ENCODE measurements at places on chromosomes 7 and 10.

- peak; percentile 67 for DNase-seq
Observed at GRCh38 chr7:47610506-47611044, 28.7 kb upstream of the TNS3 start.

DNA sequence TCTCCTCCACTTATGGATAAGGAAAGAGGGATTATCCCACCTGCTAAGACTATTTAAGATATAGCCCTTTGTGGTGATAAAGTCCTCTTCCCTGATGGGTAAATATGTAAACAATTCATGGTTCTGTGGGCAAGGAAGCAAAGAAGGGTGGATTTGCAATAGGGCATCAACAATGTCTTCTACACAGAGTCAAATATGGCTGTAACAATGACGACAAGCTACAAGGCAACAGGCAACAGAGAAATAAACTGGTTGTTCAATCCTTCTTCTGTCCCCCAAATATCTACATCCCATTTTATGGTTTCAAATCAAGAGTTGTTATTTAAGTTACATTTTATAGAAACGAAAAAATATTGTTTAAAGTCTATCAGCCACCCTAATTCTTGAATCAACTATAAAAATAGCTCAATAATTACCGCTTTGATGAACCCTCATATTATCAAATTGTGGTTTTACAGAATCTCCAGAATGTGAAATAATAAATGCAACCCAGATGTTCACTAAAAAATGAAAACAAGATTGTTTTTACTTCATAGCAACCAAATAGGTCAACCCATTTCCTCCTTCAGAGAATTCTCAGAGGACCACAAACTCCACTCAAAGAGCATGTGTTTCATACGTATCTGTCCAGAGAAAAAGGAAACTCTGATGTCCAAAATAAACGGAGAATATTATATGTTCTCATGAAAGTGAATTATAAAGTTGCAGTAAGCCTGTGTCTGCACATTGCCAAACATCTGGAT, 13.8 kb downstream of the CYTH3 start:
- peak; percentile 66 for DNase-seq

- no peak for DNase-seq
Observed at GRCh38 chr7:16446508-16446907, 19.0 kb downstream of the SOSTDC1 start.

DNA sequence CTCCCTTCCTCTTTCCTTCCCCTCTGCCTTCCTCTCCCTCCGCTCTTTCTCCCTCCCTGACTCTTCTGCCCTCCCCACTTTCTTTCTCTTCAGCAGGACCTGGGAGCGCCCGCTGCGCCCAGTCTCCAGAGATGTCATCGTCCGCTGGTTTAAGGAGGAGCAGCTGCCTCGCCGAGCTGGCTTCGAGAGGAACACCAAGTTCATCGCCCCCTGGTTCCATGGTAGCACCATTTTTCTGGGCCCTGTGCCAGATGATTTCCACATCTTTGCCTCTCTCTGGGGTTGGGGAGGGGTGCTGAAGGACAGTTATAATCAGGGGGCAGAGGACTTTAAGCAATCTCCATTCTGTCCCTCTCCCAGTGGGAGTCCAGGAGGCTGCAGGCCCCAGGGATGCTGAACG, 71.6 kb downstream of the SH2D4B start:
- DNase-seq, result no peak

- DNase-seq, result no peak
Observed at GRCh38 chr7:78792006-78792405, 661.5 kb downstream of the MAGI2 start.

DNA sequence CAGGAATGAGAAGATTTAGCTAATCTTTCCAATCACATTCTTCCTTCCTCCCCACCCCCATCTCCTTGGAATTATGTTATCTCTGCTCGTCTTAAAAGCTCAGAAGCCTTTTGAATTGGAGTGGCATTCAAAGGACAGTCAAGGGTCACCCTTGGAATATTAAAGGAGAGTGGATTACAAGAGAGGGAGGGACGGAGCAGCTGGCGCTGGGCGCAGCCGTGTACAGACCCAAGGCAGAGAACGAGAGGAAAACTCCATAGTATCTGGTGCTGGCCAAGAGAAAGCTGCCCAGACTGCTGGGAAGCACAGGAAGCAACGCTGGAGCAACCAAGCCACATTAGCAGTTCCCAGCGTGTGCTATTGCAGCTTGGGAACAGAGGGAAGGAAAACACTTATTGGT, 95.7 kb downstream of the POU6F2 start:
- no peak for DNase-seq

DNA sequence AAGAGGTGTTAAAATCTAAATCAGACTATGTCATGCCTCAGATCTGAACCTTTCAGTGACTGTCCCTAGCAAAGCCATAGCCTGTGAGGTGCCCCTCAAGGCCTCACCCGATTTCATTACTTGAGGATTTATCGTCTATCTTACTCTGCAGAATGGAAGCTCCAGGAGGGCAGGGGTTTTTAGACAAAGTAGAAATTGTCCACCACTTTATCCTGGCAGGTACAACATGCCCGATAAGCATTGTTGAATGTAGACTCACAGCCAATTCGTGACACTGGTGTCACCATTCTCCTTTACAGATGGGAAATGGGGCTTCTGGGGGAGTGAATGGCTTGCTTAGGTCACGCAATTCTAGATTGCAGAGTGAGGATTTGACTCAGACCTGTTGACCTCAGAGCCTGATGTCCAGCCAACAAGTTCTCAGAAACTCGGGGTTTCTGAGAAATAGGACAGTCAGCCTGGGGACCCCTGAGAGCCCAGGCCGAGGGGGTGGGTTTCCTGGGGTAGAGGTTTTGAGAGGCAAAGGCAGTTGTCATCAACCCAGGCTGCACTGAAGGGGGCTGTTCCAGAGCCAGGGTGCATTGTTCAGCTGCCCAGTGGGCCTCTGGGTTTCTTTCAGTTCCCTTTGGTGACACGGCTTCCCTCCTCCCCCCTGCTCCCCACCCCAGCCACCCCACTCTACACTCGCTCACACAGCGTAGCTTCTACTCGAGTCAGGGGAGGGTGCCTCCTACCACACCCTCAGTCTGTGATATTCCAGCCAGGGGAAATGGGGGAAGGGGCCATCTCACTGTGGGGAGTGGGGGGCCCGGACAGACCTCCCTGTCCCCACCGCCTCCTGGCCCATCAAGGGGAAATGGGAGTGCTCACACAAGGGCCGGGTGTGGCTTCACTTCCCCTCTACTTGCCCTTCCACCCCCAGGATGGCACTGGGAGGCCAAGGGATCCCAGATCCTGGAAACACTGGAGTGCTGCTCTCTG, 3.1 kb upstream of the IRF5 start:
- no peak for DNase-seq

GRCh38 chr7:97381815-97382554, 264.5 kb downstream of the SDHAF3 start:
- no peak for DNase-seq

DNA sequence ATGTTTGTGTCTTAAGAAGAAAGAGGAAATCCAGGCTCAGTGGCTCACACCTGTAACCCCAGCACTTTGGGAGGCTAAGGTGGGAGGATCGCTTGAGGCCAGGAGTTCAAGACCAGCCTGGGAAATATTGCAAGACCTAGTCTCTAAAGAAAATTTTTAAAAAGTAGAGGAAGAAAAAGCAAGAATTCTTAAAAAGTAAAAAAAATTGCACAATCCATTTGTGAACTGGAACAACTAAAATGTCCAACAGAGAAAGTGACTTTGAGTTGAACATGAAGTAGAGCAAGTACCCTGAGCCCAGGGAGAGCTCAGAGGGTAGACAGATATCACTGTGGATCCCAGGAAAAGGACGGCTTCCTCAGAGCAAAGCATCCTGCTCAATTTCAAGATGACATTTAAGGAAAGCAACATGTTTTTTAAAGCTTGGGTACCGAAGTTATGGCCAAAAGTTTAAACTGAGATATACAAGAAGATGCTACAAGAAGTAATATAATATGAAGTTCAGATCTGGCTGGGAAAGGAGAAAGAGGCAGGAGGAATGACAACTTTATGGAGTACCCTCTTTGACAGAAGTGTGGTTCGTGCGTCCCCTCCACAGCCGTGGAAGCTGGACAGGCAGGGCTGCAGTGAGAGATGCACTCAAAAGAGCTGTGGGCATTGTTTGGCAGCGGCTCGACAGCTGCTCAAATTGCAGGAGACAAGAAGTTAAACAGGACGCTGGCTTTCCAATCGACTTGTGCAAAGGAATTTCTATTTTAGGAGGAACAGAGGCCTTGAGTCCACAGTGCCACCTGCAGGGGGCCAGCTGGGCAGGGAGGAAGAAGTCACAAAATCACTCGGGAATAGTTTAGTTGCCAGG, 201.3 kb downstream of the JCAD start:
- peak; percentile 63 for DNase-seq

DNA sequence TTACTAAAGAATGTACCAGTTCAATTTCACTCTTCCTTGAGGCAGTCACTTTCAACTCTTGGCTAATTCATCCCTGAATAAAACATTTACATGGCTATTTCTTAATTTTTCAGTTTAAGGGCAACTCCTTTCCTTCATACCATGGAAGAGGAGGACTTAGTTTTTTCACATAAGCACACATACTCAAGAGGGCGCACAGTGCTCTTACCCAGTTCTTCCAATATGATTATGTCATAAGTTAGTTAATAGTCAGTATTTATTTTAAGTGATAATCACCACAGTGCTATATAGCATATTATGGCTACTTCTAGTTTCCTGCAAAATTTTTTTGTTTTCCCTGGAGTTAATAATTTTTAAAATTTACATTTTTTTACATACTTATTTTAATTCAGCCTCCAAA, 58.6 kb downstream of the SND1 start:
- no peak for DNase-seq

- DNase-seq, result no peak
Observed at GRCh38 chr7:157016024-157016351, 5.5 kb upstream of the MNX1 start.

GRCh38 chr7:23055582-23056178, 41.8 kb upstream of the HYCC1 start:
- peak; percentile 69 for DNase-seq

DNA sequence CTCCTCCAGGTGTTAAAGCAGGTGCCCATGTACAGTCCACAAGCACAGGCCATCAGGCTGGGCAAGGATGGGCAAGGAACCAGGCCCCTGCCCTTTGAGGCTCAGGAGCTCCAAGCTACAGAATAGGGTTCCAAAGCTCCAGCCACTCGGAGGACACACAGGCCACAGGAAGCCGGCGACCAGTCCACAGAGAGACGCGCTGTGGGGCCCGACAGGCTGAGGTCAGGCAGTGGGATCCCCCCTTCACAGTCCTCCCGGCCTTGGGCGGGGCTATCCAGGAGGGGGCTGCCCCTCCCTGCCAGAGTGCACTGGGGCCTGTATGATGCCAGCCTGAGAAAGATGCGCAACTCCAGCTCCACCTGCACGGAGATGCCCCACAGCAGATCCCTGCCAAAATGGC, 34.0 kb downstream of the MAD1L1 start:
- DNase-seq, result no peak

- DNase-seq, result no peak
Observed at GRCh38 chr10:34151931-34152330, 663.2 kb downstream of the PARD3 start.

DNA sequence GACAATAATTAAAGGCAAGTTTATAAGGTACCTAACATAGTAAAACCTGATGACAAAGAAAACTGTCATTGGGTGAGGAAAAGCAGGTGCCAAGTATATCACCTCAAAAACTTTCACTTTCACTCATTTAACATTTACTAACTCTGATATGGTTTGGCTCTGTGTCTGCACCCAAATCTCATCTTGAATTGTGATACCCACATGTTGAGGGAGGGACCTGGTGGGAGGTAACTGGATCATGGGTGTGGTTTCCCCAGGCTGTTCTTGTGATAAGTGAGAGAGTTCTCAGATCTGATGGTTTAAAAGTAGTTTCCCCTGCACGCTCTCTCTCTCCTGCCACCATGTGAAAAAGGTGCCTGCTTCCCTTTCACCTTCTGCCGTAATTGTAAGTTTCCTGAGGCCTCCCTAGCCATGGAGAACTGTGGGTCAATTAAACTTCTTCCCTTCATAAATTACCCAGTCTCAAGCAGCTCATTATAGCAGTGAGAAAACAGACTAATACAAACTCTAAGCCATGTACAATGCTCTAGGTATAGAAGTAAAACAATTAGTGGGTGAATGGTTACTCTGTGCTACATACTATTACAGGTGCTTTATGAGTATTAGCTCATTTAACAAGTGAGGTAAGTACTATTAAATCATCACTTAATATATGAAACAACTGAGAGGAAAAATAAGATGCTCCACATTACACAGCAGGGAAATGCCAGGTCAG, 199.0 kb downstream of the CHCHD3 start:
- no peak for DNase-seq

- peak; percentile 49 for DNase-seq
Observed at GRCh38 chr10:34854147-34854601, 39.1 kb upstream of the PARD3 start.

DNA sequence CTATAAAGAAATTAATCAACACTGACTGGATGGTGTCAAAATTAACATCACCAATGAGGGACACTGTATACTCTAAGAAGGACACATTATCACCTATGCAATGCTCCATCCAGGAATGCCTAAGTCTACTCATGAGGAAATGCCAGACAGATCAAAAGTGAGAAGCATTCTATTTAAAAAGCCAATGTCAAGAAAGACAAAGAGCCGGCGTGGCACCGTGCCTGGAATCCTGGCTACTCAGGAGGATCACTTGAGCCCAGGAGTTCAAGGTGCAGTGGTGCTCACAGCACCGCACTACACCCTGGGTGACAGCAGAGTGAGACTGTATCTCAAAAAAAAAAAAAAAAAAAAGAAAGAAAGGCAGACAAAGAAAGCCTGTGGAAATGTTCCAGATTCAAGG, 45.5 kb upstream of the ANAPC16 start:
- no peak for DNase-seq

- DNase-seq, result peak; percentile 93
Observed at GRCh38 chr7:154928136-154929005, 74.6 kb downstream of the PAXIP1 start.

DNA sequence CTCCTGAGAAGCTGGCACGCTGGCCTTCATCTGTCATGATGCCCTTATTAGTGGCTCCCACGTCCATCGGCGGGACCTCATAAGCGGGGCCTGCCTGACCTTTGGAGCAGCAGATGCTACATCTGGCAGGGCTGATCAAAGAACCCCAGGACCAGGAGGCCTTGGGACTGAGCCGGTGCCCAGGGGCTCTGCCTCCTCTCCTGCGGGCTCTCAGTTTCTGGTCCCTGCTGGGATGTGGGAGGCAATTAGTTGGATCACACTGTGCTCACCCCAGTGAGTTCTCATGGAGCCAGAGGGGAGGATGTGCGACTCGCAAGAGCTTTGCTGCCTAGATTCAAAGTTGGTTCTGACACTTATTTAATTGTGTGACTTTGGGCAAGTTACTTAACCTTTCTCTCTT, 28.7 kb upstream of the SFRP5 start:
- DNase-seq, result no peak

DNA sequence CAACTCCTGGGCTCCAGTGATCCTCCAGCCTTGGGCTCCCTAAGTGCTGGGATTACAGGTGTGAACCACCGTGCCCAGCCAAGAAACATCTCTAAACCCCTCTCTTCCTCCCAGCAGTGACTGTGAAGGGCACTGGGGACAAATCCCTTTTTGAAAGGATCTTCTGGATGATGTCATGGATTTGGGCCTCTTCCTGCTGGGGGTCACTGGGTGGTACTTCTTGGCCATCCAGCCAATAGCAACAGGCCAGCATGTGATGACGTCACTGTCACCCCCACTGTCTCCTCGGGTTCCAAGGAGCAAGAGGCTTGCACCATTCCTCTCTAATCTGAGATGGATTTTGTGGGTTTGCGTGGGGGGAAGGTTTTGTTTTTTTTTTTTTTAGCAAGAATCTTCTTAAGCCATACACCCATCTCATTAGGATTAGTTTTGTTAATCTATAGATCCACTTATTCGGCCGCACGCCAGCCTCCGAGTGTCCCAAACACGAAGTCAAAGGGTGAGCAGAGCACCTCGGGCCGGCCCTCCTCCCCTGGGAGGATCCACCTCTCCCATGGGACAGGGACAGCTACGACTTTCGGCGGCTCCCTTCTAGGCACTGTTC, 29.4 kb upstream of the TNRC18 start:
- peak; percentile 67 for DNase-seq

All from AG08395 (cell line).